ENCODE measurements at places on chromosomes 2 and 18. TPM values are rescaled to one million over a fixed set of nuclear protein-coding genes. Genes with fewer than 3 reads are reported as not detected.

The ADD2 gene
- 2.2 TPM for total RNA-seq

The PTPN2 gene
- 15.0 TPM for total RNA-seq

The MTCL1 gene
- 4.3 TPM for total RNA-seq

The BCS1L gene
- 35.3 TPM for total RNA-seq

The SP140L gene
- 7.9 TPM for total RNA-seq

The HJURP gene
- total RNA-seq, result not detected

The LRP1B gene
- total RNA-seq, result 1.2 TPM

The LYG1 gene
- total RNA-seq, result 0.47 TPM

All from left cardiac atrium (tissue), 4 donors.